H4 (cell line): ENCODE measurements at places on chromosomes 5 and 9. TPM values are rescaled to one million over a fixed set of nuclear protein-coding genes. Genes with fewer than 3 reads are reported as not detected.

DNA sequence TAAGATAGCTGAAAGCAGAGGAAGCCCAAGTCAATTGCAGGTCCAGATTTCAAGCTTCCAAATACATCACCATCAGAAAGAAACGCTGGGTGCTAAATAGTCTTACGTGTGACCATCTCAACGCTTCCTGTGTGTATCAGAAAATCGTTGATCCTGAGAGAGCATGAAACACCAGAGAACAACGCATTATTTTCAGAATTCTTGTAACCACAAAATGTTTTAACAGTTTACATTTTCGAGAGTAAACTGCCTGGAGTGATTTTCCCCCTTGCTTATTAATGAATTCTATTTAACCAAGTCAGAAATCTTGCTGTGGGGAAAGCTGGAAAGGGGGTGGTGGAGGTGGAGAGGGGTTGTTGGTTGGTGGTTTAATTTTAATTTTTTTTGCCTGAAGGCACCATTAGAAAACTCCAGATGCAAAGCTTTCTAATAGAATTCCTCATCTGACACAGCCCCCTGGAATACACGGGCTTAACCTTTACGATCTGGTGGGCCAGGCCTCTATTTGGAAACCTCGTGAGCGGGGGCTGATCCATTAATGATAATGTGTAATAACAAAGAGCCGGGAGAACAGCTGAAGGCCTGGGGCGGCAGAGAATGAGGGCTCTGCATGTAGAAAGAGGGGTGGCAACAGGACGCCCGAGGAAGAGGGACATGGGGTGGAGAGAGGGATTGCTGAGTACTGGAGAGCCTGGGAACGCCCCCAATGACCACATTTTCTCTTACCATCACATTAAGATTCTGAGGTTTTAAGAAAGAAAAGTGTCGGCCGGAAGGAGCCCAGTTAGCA is 124.5 kb upstream of the NFIB start:
- DNase-seq: peak; percentile 20

The AK8 gene
- total RNA-seq: 0.21 and 0.27 TPM in 2 replicates

The CCDC107 gene
- 6.3 and 7.9 TPM in 2 replicates for total RNA-seq

DNA sequence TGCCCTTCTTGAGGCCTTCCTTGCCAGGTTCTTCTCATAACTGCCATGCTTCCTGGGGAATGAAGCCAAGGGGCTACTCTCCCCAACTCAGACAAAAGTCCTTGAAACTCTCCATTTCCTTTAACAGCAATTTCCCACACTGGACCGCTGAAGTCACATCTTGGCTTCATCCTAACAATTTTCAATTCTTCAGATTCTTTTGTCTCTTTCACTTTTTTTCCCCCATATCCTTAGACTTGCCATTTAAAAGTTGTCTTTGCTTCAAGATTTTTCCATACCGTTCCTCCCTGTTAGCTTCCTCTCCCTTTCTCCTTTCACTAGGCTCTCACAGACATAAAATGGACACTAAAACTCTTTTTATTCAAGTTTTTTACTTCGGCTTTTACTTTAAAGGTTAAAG is 93.1 kb upstream of the ITGA1 start:
- no peak for DNase-seq

GRCh38 chr9:79763671-79764285 is 192.0 kb downstream of the TLE4 start:
- no peak for DNase-seq

GRCh38 chr5:3186736-3187405 is 408.8 kb upstream of the IRX1 start:
- DNase-seq: no peak
